ENCODE measurements at places on chromosomes 7 and 10.

DNA sequence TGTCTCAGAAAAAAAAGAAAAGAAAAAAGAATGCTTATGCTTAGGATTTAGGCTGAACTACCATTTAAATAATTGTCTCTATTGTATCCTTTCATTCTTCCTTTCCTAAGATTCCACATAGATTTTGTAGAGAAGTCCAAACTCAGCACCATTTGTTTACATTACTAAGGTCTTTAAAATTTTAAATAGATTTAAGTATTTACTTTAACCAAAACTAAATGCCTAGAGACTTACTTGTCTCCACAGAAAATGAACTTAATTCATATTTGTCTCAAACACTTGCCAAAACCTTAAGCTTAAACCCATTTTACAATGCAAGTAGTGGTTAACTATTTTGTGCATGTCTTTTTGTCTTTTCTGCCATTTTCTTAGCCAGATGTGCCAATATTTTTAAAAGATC is 54.1 kb upstream of the ABI1 start:
- DNase-seq = no peak

DNA sequence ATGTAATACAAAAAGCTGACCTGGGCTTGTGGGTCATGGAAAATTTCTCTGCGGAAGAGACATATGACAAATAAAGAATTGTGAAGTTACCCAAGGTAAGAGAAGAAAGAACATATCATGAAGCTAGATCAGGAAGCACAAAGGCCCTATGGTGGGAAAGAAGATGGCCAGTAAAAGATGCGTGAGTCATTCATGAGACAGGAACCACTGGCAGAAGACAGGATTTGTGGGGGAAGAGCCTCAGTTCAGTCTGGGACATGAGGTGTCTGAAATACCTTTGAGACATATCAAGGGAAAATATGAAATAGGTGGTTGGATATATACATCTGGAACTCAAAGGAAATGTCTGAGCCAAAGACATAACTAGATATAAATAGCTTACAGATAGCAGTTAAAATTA is 27.7 kb upstream of the AMPH start:
- peak; percentile 58 for DNase-seq

GRCh38 chr10:63103971-63104409 is 29.1 kb upstream of the NRBF2 start:
- peak; percentile 21 for DNase-seq

DNA sequence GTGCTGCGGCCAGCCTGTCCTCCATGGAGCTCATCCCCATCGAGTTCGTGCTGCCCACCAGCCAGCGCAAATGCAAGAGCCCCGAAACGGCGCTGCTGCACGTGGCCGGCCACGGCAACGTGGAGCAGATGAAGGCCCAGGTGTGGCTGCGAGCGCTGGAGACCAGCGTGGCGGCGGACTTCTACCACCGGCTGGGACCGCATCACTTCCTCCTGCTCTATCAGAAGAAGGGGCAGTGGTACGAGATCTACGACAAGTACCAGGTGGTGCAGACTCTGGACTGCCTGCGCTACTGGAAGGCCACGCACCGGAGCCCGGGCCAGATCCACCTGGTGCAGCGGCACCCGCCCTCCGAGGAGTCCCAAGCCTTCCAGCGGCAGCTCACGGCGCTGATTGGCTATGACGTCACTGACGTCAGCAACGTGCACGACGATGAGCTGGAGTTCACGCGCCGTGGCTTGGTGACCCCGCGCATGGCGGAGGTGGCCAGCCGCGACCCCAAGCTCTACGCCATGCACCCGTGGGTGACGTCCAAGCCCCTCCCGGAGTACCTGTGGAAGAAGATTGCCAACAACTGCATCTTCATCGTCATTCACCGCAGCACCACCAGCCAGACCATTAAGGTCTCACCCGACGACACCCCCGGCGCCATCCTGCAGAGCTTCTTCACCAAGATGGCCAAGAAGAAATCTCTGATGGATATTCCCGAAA is 2.7 kb downstream of the PIK3CG start:
- no peak for DNase-seq

GRCh38 chr10:111338805-111339204 is 262.0 kb downstream of the ADRA2A start:
- DNase-seq = no peak

DNA sequence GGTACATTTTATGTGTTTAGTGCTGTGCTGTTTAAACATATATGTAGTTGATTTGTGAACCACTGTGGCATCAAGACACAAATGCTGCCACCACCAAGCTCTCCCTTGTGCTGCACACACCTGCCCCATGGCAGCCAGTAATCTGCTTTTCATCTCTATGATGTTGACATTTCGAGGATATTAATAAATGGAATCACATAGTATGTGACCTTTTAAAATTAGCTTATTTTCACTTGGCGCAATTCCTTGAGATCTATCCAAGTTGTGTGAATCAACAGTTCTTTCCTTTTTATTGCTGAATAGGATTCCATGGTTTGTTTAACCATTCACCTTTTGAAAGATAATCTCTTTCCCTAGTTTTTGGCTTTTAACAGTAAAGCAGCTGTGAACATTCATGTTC is 73.1 kb downstream of the BMPR1A start:
- no peak for DNase-seq

- DNase-seq = no peak
These were observed 29.4 kb upstream of the ANLN start for GRCh38 chr7:36360244-36360643.

DNA sequence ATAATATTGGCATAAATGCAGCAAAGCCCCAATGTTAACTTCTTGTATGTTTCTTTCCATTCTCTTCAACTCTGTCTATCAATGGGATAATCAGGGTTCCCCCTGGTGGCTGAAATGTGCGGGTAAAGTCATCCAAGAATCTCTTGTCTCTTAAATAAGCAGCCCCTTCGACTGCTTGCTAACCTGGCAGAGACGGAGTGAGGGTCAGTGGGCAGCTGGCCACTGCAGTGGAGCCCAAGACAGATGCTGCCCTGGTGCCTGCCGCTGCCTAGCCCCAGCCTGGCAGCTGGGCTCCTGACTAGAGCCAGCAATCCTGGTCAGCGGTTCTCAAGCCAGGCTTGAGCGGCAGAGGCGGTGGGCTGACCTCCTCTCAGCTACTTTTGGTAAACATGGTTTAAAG is 248.9 kb downstream of the COBL start:
- DNase-seq = peak; percentile 57

GRCh38 chr7:44709945-44710596 is 38.6 kb upstream of the ZMIZ2 start:
- no peak for DNase-seq

DNA sequence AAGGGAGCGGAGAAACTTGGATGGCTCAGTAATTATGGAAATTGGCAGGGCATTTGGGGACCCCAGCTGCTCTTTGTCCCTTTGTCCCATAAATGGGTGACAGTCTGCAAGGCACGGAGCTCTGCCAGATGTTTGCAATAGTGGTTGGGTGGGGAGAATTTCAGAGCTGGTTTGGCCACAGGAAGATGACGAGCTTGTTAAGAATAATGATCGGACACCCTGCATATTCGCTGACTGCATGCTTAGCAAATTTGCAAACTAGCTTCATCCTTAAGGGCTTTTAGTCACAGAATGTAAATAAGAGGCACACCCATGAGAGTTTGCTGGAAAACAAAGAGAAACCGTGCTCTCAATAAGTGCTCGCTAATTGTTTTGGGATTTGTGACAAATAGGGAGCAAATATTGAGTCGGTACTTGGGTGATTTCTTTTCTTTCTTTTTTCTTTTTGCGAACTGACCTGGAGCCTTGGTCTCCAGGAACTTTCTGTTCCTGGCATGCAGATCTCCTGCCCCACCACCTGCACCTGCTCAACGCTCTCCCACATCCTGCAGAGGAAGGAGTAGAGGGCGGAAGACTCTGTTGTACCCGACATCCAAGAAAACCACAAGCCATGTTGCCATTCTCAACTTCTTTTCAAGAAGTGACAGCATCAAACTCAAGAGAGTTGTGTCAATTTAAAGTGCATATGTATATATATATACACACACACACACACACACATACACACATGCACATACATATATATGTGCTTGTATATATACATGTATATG is 238.9 kb downstream of the CAMK1D start:
- DNase-seq = peak; percentile 19

GRCh38 chr7:101614098-101614938 is 14.8 kb downstream of the MYL10 start:
- peak; percentile 63 for DNase-seq

GRCh38 chr10:69285699-69286098 is 7.4 kb downstream of the HK1 start:
- DNase-seq = no peak

DNA sequence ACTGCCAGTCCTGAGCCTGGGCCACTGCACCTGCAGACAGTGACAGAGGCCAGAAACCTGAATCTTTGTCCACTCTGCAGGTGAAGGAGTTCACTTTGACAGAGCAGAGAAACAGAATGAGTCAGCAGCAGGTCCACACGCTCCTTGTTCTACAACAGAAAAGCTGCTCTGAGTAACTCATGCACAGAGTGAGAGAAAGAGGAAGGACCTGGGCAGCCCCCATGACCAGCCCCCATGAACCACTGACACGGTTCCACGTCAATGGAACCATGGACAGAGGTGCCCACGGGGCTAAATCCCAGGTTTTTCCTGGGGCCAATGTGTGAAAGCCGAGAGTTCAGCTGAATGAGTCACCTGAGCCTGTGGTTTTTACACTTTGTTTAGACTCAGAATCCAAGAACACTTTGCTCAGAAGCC is 40.8 kb upstream of the CTBP2 start:
- DNase-seq = peak; percentile 35

DNA sequence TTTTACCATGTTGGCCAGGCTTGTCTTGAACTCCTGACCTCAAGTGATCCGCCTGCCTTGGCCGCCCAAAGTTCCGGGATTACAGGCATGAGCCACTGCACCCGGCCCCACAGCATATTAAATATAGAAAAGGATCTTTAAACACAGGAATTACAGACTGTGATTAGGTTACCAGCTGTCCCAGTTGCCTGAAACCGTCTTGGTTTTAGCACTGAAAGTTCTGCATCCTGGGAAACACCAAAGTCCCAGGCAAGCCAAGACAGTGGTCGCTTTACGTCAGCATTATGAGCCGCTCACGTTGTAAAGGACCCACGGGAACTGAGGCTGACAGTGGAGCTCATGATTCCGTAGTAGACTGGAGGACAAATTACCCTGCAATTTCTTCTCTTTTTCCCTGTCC is 69.0 kb upstream of the FAM180A start:
- no peak for DNase-seq

- no peak for DNase-seq
These were observed 15.0 kb upstream of the IMPDH1 start for GRCh38 chr7:128424686-128425275.

- no peak for DNase-seq
These were observed 410.4 kb downstream of the INHBA start for GRCh38 chr7:41292487-41292886.

- DNase-seq = no peak
These were observed 31.0 kb downstream of the C7orf33 start for GRCh38 chr7:148621563-148621962.

- peak; percentile 95 for DNase-seq
These were observed 8.4 kb downstream of the ETV1 start for GRCh38 chr7:13981070-13981469.

DNA sequence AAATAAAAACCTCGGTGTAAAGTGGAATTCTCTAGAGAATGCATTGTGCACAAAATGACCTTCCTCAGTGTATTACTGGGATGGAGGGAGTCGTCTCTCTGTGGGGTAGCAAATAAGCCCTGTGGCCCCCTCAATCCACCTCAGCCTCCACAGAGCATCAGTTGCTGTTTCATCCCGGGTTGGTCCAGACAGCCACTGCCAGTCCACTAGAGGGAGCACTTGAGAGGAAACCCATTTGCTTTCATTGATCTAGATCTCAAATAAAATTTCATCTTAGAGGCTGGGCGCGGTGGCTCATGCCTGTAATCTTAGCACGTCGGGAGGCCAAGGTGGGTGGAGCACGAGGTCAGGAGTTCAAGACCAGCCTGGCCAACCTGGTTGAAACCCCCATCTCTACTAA is 1128.7 kb downstream of the CNTNAP2 start:
- peak; percentile 47 for DNase-seq

GRCh38 chr10:30170814-30171213 is 111.4 kb upstream of the JCAD start:
- peak; percentile 82 for DNase-seq

DNA sequence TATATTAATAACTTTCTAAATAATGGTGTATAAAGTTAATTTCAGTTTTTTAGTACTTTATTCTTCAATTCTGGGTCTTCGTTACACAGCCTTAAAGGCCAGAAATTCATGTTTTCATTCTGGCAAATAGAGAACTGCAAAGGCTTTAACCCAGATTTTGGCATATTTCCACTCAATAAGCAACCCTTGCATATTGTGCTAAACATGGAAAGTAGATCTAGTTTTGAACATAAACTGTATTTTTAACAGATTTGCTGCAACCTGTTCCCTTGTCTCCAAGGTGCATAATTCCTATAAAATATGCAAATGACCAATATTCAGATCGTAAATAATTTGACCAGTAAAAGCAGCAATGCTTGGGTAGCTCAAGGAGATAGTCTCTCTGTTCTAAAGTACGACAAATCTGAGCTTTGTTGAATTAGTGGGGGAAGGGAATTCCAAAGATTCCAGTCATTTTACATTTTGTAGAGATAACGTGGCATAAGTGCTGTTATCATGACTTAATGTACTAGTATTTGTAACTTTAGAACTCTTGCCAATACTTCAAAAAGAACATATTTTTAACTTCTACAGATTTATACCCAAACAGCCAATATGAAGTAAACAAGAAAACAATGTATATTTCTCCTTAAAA is 46.4 kb upstream of the RSBN1L start:
- DNase-seq = peak; percentile 70

- DNase-seq = no peak
These were observed 73.2 kb upstream of the GPR158 start for GRCh38 chr10:25101461-25102146.

DNA sequence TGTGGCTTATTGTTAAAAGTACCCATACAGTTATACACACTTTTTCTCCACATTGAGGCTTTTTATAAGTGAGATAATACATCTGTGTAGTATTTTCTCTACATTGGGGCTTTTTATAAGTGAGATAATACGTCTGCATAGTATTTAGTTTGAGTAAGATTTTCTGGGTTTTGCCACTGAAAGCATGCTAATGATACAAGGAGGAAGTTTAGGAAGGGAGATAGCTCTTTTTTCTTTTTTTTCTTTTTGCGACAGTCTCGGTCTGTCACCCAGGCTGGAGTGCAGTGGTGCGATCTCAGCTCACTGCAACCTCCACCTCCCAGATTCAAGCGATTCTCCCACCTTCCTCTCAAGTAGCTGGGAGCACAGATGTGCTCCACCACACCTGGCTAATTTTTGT is 13.3 kb downstream of the FAM107B start:
- DNase-seq = no peak

All from fibroblast of skin of right biceps (primary cell).